ENCODE measurements at places on chromosomes 13 and 19.
A peak's percentile ranks its signal among the peaks of the same experiment; 100 is the strongest.

DNA sequence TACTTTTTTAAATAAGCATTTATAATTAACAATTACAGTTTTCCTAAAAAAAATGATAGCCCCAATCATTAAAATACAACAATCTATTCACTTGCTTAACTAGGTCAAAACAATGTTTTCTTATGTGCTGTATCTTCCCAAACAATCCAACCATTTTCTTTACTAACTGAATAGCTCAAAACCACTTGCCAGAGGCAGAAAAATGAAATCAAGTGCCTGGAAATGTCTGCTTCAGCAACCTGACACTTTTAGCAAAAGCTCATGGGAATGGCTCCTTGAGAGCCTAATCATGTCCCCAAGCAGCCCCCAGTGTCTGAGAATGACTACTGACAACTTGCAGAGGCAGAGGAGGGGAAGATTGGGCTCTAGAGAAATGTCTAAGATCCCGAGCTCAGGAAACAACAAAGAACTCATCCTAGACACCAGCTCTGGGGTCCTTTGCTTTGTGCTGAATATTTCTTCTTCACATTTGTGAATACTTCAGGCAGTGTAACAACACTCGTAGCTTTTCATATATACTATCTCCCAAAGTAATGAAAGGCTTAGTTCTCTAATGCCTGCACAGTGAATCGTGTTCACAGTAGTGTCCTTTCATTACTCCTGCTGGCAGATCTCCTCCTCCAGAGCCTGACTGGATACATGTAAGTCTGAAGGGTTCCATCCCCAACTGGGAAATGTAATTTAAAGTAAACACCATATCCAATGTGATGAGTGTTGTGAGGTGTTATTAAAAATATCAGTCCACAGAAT, 280.0 kb downstream of the LHFPL6 start:
- peaks cover 31% of the 10 kb centered on the region for H3K4me1 ChIP-seq
- no peak overlapping the region for H3K27ac ChIP-seq
- no peaks in the 10 kb centered on the region for H3K27me3 ChIP-seq
- no peak overlapping the region for H3K4me3 ChIP-seq

- H3K27me3 ChIP-seq, result no peaks in the 10 kb centered on the region
- no peaks in the 10 kb centered on the region for H3K4me1 ChIP-seq
Observed at GRCh38 chr13:31627097-31627845, 112.1 kb upstream of the RXFP2 start.

DNA sequence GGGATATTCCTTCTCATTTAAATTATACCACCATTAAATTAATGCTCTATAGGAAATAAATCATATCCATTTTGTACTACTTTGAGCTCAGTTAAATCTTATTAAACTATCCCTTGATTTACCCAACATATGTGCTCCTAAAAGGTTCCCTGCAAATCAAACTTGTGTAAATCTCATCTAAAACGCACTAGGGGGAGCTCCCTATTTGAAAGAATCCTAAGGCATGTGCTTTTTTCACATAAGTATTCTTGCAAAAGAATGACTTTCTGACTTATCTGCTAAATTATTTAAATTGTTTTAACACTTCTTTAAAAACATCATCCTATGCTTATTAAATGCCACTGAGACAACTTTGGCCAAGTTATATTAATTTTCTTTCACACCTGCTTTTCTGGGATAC, 7.9 kb downstream of the INTS6 start:
- DNase-seq, result no peak
- H3K27ac ChIP-seq, result no peak overlapping the region
- peaks cover 29% of the 10 kb centered on the region for H3K4me1 ChIP-seq
- no peaks in the 10 kb centered on the region for H3K27me3 ChIP-seq

DNA sequence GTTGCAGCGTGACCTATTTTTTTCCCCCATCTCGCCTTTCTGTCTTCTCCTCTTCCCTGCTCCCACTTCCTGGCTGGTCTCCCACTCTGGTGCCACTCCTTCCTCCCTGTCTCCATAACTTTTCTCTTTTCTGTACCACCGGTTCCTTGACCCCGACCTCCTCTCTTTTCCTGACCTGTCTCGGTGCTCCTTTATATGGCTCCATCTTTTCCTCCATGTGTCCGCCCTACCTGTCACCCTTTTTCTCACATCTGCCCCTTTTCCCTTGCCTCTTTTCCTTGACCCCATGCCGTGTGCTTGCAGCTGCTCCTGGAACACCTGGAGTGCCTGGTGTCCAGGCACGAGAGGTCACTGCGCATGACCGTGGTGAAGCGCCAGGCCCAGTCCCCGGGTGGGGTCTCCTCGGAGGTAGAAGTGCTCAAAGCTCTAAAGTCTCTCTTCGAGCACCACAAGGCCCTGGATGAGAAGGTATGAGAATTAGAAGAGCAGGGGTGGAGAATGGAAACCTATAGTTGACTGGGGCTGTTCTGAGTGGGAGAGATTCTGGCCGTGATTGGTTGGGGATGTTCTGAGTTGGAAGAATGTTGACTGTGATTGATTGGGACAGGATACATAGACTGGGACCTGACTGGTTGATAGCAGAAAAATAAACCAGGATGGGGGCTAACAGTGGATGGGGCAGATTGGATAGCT, 9.3 kb downstream of the PPFIA3 start:
- H3K4me3 ChIP-seq, result peak overlapping the region; percentile 39
- H3K36me3 ChIP-seq, result no peaks in the 10 kb centered on the region
- peaks cover 3% of the 10 kb centered on the region for H3K27me3 ChIP-seq
- no peak overlapping the region for H3K27ac ChIP-seq

DNA sequence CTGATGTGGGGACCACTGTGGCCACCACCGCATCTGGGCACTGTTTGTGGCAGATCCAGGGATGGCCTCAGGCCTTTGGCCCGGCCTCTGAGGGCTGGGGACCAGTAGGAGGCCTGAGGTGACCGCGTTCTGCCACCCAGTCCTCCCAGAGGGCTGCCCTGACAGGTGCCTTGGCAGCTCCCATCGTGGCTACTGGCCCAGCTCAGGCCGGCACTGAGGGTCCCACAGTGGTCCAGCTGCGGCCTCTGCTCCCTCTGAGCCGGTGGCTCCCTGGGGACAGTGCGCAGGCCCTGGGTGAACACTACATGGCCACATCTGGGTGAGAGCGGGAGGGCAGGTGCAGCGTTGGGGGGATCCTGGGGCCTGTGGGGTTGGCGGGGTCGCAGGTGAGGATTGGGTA, 61.9 kb downstream of the KDM4B start:
- H3K4me1 ChIP-seq, result peaks cover 6% of the 10 kb centered on the region
- DNase-seq, result no peak
- H3K36me3 ChIP-seq, result no peaks in the 10 kb centered on the region
- no peak overlapping the region for H3K27ac ChIP-seq
- no peak overlapping the region for H3K4me3 ChIP-seq
- no peaks in the 10 kb centered on the region for H3K27me3 ChIP-seq

DNA sequence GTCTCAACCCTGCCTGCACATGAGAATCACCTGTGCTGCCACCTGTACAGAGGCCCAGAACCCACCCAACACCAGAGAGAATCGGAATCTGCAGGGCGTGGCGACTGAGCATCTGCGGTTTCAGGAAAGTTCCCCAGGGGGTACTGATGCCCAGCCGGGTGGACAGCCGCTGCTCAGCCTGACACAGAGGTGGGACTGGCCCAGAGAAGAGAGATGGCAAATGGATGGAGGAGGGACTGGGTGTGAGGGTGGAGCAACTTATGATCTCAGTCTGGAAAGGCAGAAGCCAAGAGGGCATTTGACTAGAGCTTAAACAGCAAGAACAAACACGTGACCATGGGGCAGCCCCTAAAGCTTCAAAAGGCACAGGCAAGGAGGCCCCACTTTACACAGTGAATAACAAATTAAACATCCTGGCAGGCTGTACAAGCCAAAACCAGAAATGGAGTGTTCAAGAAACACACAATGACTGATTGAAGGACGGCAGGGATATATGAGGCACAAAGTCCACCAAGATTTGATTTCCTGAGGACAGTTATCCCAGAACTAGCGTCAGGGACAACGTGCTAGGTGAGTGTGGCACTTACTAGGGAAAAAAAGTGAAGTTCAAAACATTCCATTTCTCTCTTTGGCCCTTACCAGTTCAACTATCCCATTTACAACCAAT, 3.1 kb downstream of the RANBP3 start:
- DNase-seq, result no peak
- no peak overlapping the region for H3K27ac ChIP-seq

GRCh38 chr13:113162783-113163685, 4.6 kb downstream of the PROZ start:
- no peak for DNase-seq
- no peak overlapping the region for H3K4me3 ChIP-seq
- no peaks in the 10 kb centered on the region for H3K36me3 ChIP-seq
- H3K4me1 ChIP-seq, result peaks cover 24% of the 10 kb centered on the region

DNA sequence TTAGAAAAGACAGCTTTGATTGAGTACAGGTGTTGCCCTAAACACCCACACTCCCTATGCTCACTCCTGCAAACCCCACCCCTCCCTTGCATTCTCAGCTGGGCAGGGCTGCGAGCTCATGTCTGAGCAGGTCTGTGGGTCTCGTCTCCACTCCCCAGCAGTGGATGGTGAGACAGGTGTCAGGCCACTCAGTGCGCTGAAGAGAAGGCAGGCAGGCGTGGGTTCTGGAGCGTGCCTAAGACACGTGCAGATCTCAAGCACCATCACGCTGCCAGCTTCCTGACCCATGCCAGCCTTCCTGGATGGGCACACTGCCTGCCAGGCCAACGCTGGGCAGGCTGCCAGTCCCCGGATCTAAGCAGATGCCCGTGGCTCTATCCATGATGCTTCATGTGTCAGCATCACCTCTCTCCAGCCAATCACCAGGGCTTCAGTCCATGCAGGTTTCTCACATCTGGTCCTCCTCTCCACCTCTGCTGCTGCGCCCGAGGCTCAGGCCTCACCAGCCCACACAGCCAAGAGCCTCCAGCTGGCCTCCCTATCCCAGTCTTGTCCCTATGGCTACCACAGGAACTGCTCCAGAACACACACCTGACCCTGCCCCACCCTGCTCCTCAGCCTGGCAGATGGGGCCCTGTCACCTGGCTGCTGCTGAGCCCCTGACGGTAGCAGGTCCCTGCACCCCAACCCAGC, 42.6 kb downstream of the EPS15L1 start:
- H3K4me1 ChIP-seq, result no peaks in the 10 kb centered on the region
- no peak for DNase-seq
- H3K36me3 ChIP-seq, result no peaks in the 10 kb centered on the region
- no peak overlapping the region for H3K27ac ChIP-seq

DNA sequence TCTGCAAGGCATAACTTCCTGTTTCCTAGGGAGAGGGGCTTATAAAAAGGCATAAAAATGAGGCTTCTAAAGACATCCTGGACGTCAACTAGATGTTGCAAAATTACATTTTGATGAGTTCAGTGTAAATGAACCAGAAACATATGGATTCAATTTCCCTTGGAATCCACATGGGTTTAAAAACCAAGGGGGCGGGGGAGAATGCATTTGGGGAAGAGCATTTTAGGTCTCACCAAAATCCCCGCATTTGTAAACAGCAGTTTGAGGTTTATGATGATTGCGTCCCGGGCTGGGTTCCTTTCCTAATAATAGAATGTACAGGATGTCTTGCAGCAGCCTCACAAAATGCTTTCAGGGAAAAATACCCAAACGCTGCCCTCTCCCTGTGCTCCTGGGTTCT, 407.8 kb downstream of the ZNF536 start:
- no peak for DNase-seq
- no peaks in the 10 kb centered on the region for H3K4me1 ChIP-seq
- H3K36me3 ChIP-seq, result no peaks in the 10 kb centered on the region
- H3K4me3 ChIP-seq, result no peak overlapping the region
- H3K27me3 ChIP-seq, result no peaks in the 10 kb centered on the region
- no peak overlapping the region for H3K27ac ChIP-seq

- no peak for DNase-seq
- H3K4me3 ChIP-seq, result no peak overlapping the region
- H3K4me1 ChIP-seq, result no peaks in the 10 kb centered on the region
Observed at GRCh38 chr19:5200844-5201243, 139.8 kb downstream of the PTPRS start.

- no peak overlapping the region for H3K4me3 ChIP-seq
- H3K27me3 ChIP-seq, result no peaks in the 10 kb centered on the region
- H3K36me3 ChIP-seq, result no peaks in the 10 kb centered on the region
- peak; percentile 86 for DNase-seq
Observed at GRCh38 chr19:9070066-9070465, 16.8 kb upstream of the OR1M1 start.

GRCh38 chr19:52542984-52543664, 15.7 kb downstream of the ZNF808 start:
- no peaks in the 10 kb centered on the region for H3K4me1 ChIP-seq
- no peaks in the 10 kb centered on the region for H3K36me3 ChIP-seq
- no peak for DNase-seq
- no peak overlapping the region for H3K27ac ChIP-seq
- H3K27me3 ChIP-seq, result no peaks in the 10 kb centered on the region

- no peaks in the 10 kb centered on the region for H3K36me3 ChIP-seq
- H3K4me3 ChIP-seq, result peak within 1 kb of the TSS; percentile 99
- H3K27me3 ChIP-seq, result peaks cover 22% of the 10 kb centered on the region
- H3K27ac ChIP-seq, result no peak within 1 kb of the TSS
- peaks cover 4% of the 10 kb centered on the region for H3K4me1 ChIP-seq
Observed at GRCh38 chr19:2702170-2703076, at the start of gene GNG7. TSS of gene GNG7 (minus strand) at chr19:2702694. CDS start at chr19:2520688, 182,006 bp downstream.

DNA sequence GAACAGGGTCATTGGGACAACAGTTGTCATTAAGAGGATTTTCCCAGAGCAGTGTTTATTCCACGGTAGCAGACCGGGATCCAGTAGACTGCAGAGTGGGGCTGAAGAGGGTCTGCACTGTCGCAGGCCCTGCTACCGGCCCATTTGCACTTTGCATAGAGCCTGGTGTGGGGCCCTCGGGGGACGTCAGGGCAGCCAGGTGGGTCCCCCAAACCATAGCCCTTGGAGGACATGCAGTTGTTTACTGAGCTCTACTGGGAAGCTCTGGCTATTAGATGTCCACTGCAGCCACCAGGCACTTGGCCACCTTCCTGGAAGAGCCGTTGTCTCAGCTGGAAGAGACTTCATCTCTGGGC, 45.8 kb downstream of the SLC7A9 start:
- H3K4me3 ChIP-seq, result no peak overlapping the region
- no peak overlapping the region for H3K27ac ChIP-seq
- DNase-seq, result no peak
- peaks cover 17% of the 10 kb centered on the region for H3K4me1 ChIP-seq

DNA sequence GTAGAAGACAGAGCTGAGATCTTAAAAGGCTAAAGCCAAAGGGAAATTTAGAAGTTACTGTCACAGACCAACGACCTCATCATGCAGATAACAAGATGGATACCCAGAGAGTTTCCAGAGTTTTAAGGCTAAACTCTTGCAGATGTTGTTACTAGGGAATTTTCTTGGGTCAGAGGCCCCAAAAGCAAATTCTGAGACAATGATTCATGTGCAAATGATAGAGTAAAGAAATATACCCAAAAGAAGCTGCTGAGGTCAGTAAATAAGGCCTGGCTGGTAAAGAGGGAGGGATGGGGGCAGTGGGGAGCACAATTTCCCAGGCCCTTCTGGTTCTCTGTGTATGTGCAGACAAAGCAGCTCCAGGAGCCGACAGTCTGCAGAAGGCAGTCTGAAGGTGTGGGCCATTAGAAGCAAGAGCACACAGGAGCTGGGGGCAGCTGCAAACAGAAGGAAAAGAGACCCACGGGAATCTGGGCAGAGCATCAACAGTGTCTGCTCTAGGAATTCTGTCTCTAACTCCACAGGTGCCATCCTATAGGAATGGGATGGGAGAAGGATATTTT, 330.8 kb downstream of the TBC1D4 start:
- no peak overlapping the region for H3K4me3 ChIP-seq
- H3K4me1 ChIP-seq, result no peaks in the 10 kb centered on the region
- no peak overlapping the region for H3K27ac ChIP-seq
- no peaks in the 10 kb centered on the region for H3K27me3 ChIP-seq

- H3K27me3 ChIP-seq, result no peaks in the 10 kb centered on the region
- H3K36me3 ChIP-seq, result no peaks in the 10 kb centered on the region
- no peak overlapping the region for H3K4me3 ChIP-seq
- no peak for DNase-seq
- H3K27ac ChIP-seq, result no peak overlapping the region
- peaks cover 5% of the 10 kb centered on the region for H3K4me1 ChIP-seq
Observed at GRCh38 chr13:23505007-23505406, 65.2 kb upstream of the TNFRSF19 start.
